Right lobe of liver (tissue), 6 donors: ENCODE measurements at places on chromosomes 4 and X.

- DNase-seq = no peak
These were observed 69.5 kb downstream of the PARM1 start for GRCh38 chr4:75002381-75002780.

DNA sequence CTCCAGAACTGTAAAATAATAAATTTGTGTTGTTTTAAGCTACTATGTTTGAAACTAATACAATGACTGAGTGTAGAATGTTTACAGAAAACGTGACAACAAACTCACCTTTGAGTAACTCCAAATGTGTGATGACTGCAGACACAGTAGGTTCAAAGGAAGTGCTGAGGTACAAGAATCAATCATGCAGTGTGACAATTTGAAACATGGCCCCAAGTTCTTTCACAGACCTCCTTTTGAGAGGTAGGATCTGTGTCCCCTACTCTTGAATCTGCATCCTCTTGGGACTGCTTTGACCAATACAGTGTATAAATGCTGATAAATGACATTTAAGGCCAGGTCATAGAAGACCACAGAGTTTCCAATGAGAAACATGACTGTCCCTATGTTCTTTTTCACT, 667.7 kb upstream of the DIPK2B start:
- no peak for DNase-seq

GRCh38 chr4:48578132-48578968, 88.3 kb downstream of the ZAR1 start:
- DNase-seq = no peak

- no peak for DNase-seq
These were observed 202.4 kb downstream of the CHIC2 start for GRCh38 chr4:53861856-53862610.

- no peak for DNase-seq
These were observed 29.0 kb downstream of the RNF4 start for GRCh38 chr4:2497931-2498330.

GRCh38 chr4:121551271-121551670, 145.5 kb downstream of the ANXA5 start:
- no peak for DNase-seq

DNA sequence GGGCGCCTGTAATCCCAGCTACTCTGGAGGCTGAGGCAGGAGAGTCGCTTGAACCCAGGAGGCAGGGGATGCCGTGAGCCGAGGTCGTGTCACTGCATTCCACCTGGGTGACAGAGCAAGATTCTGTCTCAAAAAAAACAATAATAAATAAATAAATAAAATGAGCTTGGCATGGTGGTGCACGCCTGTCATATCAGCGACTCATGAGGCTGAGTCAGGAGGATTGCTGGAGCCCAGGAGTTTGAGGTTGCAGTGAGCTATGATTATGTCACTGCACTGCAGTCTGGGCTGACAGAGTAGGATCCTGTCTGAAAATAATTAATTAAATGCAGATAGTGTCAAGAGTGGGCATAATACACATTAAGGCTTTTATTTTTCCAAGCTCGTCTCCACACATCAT, 77.5 kb downstream of the DHRSX start:
- no peak for DNase-seq

DNA sequence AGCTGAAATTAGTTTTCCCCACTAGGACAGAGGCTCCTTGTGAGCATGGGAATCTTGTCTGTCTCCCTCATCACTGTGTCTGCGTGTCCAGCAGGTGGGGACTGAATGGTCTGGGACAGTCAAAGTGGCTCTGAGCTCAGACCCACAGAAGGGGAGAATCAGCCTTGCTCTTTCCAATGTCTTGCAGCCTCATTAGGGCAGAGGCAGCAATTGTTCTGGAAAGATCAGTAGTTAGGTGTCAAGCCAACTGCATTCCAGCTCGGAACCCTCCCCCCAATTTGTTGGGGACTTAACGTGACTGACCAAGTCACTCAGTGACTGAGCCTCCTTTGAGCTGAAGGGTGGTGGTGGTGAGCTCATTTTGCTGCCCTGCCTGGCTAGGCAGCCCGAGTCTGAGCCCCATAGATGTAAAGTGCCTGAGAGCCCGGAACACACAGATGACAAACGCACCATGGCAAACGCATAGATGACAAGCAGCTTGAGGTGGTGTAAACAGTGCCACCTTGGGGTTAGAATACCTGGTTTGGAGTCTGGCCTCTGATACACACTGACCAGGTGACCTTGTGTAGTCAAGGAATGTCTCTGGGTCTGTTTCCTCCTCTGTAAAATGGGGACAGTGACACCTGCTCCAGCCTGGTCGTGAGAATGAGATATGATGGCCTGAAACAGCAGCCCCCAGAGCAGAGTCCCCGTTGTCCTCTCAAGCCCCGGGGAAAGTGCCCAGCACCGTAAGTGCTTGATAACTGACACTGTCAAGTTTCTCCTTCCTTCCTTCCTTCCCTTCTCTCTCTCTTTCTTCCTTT, 2.7 kb upstream of the SORCS2 start:
- DNase-seq = peak; percentile 33
